ENCODE measurements at places on chromosomes 3 and 15.

- no peak for DNase-seq
Measured at GRCh38 chr15:60840306-60840702, 361.4 kb upstream of the ICE2 start.

- no peak for DNase-seq
Measured at GRCh38 chr3:101081999-101082398, 88.8 kb upstream of the ABI3BP start.

GRCh38 chr3:56113908-56114307, 354.4 kb downstream of the ERC2 start:
- DNase-seq: no peak

- DNase-seq: no peak
Measured at GRCh38 chr3:143298886-143299535, 179.4 kb downstream of the CHST2 start.

DNA sequence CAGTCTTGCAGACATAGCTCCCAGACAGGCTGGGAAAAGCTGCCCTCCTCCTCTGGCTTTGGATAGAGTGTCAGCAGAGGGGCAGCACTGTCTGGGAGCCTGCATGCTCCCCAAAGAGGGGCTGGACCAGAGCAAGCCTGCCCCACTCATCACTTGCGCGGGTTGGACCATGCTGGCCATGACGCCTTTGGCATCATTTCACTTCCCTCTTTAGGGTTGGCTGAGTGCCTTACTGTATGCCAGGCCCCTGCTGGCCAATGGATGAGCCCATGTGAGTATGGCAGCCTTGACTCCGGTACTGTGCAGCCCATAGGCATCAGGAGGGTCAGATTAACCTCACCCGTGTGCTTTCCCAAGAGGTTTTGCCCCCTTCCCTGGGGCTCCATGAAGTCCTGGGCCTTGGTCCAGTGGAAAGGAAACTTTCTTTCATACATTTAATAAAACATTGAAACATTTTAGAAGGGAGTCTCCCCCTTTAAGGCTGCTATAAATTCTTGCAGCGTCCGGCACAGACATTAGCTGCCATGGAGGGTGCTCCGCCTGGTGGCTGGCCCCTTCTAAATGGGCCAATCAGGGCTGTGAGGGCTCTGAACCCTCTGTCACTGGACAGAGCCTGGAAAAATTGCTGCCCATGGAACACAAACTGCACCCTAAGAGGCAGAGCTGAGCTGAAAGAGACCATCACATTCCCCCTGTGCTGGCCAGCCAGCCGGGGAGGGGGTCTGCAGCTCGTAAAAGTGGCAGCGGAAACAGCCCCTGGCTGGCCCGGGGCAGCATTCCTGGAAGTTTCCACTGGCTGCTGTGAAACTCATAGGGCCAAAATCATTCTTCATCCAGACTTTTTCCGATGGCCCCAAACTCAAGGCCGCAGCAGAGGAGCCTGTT, 20.8 kb upstream of the DUSP7 start:
- DNase-seq: no peak

Measured in GM19239 (cell line).